Type B pancreatic cell (in vitro differentiated cells): ENCODE measurements at places on chromosomes 16 and 17.

DNA sequence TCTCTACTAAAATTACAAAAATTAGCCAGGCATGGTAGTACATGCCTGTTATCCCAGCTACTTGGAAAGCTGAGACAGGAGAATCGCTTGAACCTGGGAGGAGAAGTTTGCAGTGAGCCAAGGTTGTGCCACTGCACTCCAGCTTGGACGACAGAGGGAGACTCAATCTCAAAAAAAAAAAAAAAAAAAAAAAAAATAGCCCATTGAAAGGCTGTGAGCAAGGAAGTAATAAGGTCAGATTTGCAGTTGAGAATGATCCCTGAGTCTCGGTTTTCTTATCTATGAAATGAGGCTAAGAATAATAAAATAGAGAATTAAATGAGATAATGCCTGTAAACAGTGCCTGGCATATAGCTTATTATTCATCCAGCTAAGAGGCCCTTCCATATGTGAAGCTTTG is 1.3 kb upstream of the PDK2 start:
- peaks cover 9% of the 10 kb centered on the region for H3K4me1 ChIP-seq
- H3K27me3 ChIP-seq, result no peaks in the 10 kb centered on the region
- no peak for DNase-seq
- peak overlapping the region; percentile 91 for H3K4me3 ChIP-seq
- no peaks in the 10 kb centered on the region for H3K36me3 ChIP-seq
- H3K27ac ChIP-seq, result peak overlapping the region; percentile 82

DNA sequence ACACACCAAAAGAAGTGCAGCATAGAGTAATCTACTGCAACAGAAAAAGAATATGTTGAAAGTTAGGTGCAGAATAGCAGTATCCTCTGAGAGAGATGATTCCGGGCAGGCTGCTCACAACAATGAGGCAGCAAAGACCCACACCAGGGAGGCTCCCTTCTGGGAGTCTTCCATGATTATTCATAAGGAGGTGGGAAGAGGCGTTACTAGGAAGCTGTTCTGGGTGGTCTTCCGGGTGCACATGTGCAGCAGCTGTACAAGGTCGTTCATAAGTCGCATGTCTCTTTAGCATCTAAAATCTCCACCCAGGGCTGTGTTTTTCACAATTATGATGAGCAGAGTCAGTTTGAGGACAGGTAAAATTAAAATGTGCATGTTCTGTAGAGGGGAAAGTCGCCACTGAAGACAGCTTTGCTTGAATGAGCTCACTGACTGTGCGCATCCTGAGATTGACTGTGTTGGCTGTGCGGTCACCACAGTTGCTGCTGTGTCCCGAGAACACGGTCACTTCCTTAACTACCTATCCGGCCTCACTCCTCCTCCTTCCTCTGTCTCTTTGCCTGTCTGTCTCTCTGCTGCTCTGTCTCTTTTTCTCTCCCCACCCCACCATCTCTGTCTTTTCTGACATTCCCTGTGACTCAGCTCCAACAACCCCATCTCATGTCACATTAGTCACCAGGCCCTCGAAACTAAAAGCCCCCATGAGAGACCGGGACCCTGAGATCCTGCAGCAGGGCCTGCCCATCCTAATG is 125.5 kb upstream of the HSBP1 start:
- peaks cover 27% of the 10 kb centered on the region for H3K27me3 ChIP-seq
- DNase-seq, result no peak
- H3K4me1 ChIP-seq, result peaks cover 17% of the 10 kb centered on the region
- H3K36me3 ChIP-seq, result no peaks in the 10 kb centered on the region
- H3K27ac ChIP-seq, result no peak overlapping the region
- H3K4me3 ChIP-seq, result no peak overlapping the region

DNA sequence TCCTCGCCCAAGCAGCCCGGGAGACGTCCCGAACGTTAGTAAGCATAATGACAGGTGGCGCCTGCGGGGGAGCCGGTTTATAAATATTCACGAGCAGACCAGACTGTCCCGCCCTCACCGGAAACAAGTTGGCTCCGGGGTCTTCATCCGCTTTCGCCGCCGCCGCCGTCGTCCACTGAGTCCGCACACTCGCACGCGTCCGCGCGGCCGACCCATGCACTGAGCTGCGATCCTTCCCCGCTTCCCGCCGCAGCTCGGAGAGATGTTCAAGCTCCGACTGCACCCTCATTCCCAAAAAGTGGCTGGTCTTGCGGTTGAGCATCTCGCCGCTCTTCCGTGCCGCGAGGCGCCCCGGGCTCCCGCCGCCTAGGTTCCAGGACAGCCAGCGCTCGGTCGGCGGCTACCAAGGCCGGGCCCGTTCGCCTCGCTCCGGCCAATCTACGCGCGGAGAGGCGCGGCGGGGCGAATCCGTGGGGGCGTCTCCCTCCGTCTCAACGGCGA is 385 bp downstream of the CFAP119 start:
- H3K27ac ChIP-seq, result peak overlapping the region; percentile 92
- H3K27me3 ChIP-seq, result no peaks in the 10 kb centered on the region
- H3K4me3 ChIP-seq, result peak overlapping the region; percentile 96
- peaks cover 17% of the 10 kb centered on the region for H3K4me1 ChIP-seq

- no peak for DNase-seq
- peak overlapping the region; percentile 86 for H3K4me3 ChIP-seq
- peaks cover 18% of the 10 kb centered on the region for H3K36me3 ChIP-seq
- peaks cover 25% of the 10 kb centered on the region for H3K4me1 ChIP-seq
- peak overlapping the region; percentile 86 for H3K27ac ChIP-seq
- peaks cover 13% of the 10 kb centered on the region for H3K27me3 ChIP-seq
Observed at GRCh38 chr16:31874366-31875111, 932 bp downstream of the ZNF267 start.

- H3K4me1 ChIP-seq, result peaks cover 28% of the 10 kb centered on the region
- H3K36me3 ChIP-seq, result no peaks in the 10 kb centered on the region
Observed at GRCh38 chr16:50717091-50717490, 23.7 kb downstream of the NOD2 start.
